ENCODE measurements at places on chromosomes 5 and 9.

DNA sequence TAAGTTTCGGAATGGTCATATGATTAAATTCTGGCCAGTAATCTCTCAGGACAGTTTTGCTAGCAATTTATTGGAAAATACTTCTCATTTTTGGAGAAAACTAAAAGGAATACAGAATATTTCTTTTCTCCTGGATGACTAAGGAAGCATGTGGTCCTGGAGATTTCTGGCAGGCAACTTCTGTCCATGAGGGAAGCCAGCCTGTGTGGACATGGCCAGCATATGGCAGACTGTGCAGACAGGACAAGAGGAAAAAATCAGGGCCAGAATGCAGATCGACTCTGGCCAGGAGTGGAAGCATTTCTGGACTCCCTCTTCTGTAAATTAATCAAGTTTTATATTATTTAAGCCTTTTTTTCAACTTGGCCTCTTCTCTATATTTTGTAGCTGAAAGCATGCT lies 100.4 kb upstream of the CDH18 start:
- DNase-seq: no peak

GRCh38 chr9:35774907-35775635 lies 16.3 kb upstream of the NPR2 start:
- no peak for DNase-seq

DNA sequence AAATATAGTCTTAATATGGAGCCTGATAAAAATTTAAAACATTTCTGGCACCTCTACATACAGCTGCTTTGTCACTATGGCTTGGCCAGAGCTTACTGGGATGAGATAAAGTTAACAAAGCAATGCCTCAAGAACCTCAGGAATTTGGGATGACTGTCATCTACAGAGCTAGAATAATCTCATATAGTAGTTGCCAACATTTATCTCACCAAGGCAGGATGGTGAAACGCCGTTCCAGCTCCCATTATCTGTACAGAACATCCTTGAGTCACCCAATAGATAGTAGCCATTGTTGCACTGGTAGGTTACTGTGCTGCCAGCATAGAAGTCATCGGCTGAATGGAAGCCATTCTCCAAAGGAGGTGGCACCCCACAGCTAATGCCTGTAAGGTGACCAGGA lies 94.6 kb upstream of the TXNDC8 start:
- DNase-seq: no peak

DNA sequence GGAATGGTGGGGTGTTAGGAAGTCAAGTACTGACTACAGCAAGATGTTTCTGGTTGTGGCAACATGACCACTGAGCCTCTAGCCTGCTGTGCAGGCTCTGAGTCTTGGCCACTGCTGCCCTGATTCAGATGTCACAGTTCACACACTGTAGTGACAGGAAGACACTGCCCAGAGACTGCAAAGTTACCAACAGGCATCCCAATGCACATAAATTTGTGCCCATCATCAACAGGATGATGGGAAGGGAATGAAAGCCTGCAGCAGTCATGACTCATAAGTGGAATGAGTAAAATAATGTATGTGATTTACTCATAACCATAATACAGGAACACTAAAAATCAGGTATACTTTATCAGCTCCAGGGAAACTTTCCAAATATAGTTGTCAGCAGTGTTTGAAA lies 251.6 kb upstream of the HAPLN1 start:
- no peak for DNase-seq

DNA sequence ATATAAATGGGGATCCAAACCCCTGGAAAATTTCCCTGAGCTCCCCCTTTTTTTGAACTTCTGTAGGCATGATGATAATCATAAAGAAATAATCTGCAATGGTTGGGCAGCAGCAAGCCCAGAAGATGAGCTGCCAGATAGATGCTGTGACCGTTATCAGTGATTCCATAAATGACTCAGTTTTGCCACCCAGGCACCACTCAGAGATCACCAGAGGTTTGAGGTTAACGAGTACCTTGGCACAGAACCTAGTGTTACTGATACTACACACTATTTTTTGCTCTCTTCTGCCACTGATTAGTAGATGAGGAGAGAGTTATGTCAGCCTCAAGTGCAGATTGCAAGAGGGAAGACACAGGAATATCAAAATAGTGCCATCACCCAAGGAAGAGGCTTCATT lies 199.3 kb upstream of the PTGER4 start:
- no peak for DNase-seq

GRCh38 chr5:135025730-135026644 lies 8.0 kb downstream of the PITX1 start:
- DNase-seq: no peak

DNA sequence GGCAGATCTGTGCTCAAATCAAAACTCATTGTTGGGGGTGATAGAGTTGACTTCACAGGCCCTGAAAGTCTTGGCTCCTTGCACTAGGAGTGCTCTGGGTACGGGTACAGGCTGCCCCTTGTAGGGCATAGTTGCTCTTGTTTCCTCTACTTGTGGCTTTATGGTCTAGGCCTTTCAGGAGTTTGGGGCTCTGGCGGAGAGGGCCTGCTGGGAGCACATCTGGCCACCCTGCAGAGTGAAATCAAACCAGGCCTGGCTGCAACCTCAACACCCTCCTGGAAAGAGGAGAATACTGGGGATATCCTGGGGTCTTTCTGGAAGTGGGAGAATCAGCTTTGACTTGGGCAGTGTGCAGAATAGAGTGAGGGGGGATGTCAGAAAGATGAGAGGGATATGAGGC lies 1.5 kb downstream of the TGFBI start:
- DNase-seq: no peak

GRCh38 chr9:32957358-32957757 lies 44.1 kb downstream of the APTX start:
- no peak for DNase-seq

GRCh38 chr5:157362012-157362411 lies 96.1 kb downstream of the CYFIP2 start:
- no peak for DNase-seq

- DNase-seq: peak; percentile 54
These were observed 39.5 kb upstream of the GLRX start for GRCh38 chr5:95861864-95862561.

- no peak for DNase-seq
These were observed 268.2 kb downstream of the TMEM167A start for GRCh38 chr5:82808960-82809359.

DNA sequence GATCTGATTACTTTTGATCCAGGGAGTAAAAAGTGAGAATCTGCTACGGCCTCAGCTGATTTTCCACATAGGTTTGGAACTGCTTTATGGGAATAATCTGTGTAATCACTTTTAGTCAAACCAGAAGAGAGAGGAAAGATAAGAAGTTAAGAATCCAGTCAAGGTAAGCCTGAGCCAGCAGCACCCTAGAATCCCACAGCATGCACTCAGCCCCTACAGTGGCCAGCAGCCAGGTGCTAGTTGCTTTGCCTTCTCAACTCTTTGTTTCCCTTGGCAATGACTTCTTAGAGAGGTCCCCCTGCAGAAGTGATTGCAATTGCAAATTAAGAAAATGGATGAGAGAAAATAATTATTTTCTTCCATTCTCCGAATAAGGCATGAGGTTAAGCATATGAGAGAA lies 59.7 kb upstream of the TMED7 start:
- no peak for DNase-seq

DNA sequence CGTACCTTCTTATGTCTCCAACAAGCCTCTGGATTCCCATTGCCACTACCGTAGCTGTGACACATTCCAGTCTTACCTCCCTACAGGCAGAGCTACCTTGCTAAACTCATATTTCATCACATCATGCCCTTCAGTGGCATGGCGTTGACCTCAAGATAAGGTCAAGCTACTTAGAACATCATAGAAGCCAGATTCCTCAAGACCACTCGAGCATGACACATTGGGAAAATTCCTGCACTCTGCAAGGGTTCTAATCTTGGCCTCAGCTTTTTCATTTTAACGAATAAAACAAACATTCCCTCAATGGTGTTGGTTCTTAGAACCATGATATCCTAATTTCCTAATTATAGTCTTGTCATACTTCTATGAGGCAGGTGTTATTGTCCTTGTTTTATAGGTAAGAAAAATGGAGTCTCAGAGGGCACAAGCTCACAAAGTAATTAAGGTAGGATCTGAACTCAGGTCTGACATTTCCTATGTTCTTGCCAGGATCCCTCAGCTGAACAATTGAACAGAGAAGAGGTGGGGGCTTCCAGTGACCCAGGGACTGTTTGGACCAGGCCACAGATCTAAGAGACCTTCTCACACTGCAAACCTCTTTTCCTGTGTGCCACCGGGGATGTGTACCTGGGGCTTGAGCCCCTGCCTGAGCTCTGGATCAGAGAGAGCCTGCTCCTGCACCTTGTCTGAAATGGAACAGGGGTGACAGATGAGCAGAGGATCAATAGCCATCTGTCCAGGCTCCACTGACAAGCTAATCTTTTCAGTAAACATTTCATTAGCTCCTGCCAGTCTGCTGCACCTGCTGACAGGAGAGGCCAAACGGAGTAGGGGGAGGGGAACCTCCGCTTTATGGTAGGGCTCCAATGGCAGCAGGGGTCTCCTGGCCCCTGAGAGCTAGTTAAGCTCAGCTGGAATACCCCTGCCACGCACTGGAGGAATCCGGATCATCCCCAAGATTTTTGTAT lies 49.3 kb downstream of the ALG2 start:
- DNase-seq: no peak

DNA sequence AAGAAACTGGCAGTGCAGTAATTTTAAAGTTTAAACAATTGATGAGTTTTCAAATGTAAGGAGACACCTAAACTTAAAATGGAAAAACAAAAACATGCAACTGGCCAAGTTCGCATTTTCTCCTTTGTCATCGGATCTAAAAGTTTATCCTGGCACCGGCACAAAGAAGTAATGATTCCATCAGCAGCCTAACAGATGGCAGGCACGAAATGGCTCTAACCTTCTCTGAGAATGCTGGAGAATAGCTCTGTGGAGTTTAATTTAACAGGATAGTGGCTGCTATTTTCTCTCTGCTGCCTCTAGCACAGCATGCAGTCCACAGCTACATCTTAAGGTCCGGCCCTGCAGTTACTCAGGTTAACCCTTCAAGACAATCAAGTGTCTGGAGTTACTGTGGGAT lies 82.2 kb downstream of the PRELID2 start:
- no peak for DNase-seq

DNA sequence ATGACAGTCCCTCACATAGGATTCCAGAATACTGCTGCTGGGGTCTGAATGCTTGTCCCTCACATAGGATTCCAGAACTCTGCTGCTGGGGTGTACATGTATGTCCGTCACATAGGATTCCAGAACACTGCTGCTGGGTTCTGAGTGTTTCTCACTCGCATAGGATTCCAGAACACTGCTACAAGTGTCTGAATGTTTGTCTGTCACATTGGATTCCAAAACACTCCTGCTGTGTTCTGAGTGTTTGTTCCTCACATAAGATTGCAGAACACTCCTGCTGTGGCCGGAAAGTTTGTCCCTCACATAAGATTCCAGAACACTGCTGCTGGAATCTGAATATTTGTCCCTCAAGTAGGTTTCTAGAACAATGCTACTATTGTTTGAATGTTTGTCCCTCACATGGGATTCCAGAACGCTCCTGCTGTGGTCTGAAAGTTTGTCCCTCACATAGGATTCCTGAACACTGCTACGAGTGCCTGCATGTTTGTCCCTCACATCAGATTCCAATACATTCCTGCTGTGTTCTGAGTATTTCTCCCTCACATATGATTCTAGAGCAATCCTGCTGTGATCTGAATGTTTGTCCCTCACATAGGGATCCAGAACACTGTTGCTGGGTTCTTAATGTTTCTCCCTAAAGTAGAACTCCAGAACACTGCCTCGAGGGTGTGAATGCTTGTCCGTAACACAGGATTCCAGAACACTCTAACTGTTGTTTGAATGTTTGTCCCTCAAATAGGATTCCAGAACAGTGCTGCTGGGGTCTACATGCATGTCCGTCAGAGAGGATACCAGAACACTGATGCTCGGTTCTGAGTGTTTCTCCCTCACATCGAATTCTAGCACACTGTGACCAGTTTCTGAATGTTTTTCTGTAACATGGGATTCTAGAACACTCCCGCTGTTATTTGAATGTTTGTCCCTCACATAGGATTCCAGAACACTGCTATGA lies 200.4 kb downstream of the FOXD4L6 start:
- DNase-seq: no peak

DNA sequence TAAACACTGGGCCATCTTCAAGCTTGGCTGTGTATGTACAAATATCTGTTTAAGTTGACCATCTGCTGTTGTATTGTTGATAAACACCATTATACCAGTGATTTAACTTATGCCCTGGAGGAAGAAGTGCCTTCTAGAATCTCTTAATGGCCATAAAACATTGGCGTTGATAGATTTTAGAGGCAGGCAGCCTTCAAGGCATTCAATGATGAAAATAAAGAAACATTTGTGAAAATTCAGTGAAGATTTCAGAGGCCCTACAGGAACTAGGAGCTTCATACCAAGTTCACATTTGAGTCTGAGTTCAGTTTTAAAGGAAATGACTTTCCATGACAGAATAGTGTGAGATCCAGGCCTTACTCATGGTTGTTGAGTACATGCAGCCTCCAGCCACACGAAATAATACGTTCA lies 52.2 kb downstream of the MAP1B start:
- DNase-seq: no peak

- DNase-seq: no peak
These were observed 35.5 kb downstream of the OLFML2A start for GRCh38 chr9:124812441-124812876.

DNA sequence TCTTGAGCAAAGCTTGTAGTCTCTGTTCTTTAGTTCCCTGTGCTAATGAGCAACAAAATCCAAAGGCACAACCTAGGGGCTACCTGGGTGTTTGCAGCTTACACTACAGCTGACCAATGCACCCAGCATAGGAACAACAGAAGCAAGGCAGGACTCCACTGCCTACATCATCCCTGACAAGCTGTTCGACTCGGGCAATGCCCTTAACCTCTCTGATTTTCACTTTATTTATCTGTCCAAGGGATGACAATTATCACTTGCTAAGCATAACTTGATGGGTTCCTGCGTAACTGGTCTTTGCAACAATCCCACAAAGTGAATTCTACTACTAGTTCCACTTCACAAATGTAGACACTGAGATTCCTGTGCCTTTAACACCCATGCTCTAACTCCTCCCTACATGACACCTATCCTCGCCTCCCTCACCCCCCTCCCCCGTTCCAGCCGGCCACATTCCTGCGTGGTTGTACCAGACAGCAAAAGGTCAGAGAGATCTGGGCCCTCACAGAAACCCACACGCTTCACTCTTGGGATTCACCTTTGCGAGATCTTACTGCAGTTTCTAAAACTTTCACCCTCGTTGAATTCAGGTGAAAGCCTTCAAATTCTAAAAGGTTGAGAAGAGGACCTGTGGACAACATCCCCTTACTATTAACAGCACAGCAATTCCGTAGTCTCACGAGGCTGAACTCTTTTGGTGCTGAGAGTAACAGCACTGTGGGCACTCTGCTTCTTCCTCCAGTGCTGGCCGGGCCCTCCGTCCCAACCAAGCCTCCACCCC lies 995 bp downstream of the IPPK start:
- DNase-seq: no peak
